ENCODE measurements at places on chromosomes 2 and 18.

DNA sequence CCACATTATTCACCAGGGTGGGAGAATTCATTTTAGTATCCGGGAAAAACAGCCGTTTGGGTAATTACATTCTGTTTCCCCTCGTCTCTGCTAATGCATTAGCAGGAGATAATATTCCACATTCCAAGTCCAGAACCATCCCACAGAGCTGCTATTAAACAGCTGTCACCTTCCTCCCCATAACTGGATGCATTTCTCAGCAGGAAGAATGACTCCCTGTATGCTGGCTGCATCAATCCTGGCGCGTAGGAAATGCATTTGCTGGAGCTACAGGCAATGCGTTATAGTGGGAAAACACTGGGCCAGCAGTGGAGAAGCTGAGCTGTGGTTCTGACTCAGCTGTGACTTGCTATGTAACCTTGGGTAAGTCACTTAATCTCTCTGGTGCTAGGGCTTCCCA lies 246.0 kb downstream of the CLIP4 start:
- DNase-seq, result no peak

DNA sequence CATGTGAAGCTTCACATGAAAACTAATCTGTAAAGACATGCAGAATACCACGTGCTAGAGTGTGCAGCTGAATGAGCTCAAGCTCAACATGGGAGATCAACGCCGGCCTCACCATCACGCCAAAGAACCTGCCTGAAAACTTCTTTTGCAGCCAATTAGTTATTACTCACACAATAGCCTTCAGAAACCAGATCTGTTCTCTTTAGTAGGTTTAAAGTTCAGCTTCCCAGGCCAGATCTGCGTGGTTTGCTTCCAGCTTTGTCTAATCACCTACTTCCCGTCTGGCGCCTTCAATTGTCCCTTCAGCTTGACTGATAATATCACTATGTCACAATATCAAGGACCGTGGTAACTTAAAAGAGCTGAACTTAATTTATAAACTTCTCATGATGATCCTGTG lies 68.0 kb upstream of the ZNF236 start:
- no peak for DNase-seq

DNA sequence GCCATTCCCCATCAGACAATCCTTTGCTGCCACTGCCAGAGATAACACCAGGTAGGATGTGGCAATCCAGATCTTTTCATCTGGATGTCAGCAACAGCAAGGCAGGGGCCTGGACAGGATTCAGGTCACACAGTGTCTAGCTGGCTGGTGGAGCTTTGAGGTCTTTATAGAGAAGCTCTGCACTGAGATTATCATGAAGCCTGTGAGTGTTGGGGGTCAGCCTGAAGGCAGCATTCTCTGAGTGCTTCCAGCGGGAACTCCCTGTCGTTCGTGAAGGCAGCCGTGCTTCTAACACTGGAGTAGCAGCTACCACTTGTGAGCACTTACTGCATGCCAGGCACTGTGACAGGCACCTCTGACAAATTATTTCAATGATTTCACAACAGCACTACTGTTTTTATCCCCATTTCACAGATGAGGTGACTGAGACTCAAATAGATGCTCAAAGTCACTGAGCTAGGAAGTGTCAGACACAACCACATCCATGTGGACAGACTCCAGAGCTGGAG lies 85.7 kb downstream of the SEMA4F start:
- no peak for DNase-seq

- DNase-seq, result no peak
These were observed 135.6 kb upstream of the HNMT start for GRCh38 chr2:137828624-137829023.

GRCh38 chr2:25160376-25160775 lies 8.0 kb downstream of the POMC start:
- DNase-seq, result no peak

- no peak for DNase-seq
These were observed 377.8 kb downstream of the LRATD1 start for GRCh38 chr2:15010346-15010745.

DNA sequence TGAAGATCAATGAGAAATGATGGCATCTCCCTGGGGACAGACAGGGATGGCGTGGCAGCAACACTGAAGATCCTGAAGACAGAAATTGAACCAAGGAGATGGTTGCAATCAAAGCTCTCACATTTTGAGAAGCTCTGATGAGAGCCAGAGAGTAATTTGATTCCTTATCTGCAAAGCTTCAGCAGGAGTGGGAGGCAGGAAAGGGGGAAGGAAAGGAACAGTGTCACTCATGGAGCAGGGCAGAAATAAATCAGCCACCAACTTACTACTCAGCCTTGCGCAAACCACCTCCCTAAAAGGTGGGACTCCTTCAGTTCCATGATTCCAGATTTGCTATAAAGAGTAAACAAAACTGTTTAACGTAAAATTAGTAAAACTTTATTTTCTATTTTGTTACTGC lies 119.2 kb downstream of the CACNB4 start:
- DNase-seq, result no peak
